Subcutaneous adipose tissue (tissue), 4 donors: ENCODE measurements at places on chromosomes 2 and 18. TPM values are rescaled to one million over a fixed set of nuclear protein-coding genes. Genes with fewer than 3 reads are reported as not detected.

Gene TGFA
- total RNA-seq = 1.1 TPM

Gene UGT1A6
- total RNA-seq = not detected

Gene GPR155
- 6.5 TPM for total RNA-seq

Gene MRPS5
- 37.7 TPM for total RNA-seq

Gene TEKT4
- total RNA-seq = not detected

Gene MC2R
- total RNA-seq = not detected
